Esophagus squamous epithelium (tissue), 5 donors: ENCODE measurements at places on chromosomes 2 and 18.

- no peak for DNase-seq
Measured at GRCh38 chr18:41128126-41128525, 826.9 kb upstream of the PIK3C3 start.

DNA sequence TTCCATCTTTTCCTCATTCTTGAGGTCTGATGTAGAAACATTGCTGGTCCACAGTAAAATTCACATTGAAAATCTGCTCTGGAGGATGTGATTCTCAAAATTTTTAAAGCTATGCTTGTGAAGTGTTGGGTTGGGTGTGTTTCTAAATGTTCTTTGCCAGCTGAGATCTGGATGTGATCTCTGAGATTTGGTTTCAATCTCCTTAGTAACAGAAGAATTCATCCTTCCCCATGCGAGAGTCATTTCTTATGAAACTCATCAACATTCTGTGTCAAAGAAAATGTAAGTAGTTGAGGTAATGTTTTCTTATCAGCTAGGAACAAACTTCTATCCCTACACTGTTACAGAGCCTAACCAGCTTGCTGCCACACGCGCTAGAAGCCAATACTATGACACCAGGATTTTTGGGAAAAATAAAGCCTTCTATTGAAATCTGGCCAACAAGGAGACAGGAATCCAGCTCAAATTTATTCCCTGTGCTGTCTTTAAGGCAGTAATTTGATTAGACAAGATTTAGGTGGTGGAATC, 134.9 kb downstream of the PTH2R start:
- DNase-seq = no peak

- DNase-seq = no peak
Measured at GRCh38 chr2:31287654-31288053, 53.7 kb downstream of the EHD3 start.

DNA sequence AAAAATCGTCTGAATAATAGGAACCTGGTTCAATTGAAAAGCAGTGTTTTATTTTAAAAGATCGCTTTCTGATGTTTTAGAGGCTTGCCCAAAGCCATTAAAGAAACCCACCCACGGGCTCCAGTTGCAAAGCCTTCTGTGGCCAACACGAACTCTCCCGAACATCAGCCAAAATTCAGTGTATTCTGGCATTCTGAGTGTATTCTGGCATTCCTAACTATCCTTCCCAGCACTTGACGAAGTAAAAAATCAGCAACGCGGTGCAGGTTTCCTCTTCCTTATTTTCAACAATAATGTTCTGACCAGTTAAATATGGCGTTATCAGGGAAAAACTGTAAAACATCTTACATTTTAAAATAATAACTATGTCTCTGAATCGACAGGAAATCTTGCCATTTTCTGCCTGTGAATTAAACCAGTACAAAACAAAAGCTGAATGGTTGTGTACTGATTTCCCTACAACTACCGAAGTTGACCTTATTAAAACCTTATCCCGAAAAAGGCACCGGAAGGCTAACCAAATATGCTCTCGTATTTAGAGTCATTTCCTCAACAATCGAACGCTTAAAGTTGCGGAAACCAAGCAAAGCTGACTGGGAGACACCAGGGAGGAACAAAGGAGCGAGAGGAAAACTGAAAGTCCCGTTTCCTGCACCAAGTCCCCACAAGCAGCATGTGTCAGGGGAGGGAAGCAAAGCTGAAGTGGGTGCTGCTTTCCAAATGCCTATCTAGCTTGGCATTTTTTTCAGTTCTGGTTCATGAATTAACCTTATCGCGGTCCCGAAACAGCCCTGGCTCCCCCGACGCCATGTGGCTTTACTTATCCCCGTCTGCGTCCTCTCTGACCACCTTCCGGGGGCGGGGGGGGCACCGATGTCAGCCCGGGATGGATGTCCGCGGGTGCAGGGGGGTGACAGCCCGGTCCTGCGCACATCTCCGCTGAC, 44.3 kb downstream of the ZNF516 start:
- DNase-seq = no peak

DNA sequence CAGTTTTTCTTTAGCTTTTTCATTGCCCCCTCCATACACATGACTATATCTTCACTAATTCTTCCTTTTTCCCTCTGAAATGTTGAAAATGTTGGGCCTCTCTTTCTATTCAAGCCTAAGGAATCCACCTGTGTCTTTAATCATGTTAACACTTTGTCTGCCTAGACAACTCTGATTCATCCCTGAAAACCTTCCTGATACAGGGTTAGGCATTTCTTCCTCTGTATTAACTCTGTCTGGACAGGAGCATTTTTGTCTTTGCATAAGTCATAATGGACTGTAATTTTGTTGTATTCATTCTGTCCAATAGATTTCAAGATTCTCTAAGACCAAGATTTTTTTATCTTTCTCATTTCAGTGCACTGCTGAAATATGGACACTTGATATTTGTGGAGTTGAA, 297.3 kb downstream of the IKZF2 start:
- no peak for DNase-seq

GRCh38 chr2:205686783-205687640, 4.7 kb downstream of the NRP2 start:
- DNase-seq = no peak

DNA sequence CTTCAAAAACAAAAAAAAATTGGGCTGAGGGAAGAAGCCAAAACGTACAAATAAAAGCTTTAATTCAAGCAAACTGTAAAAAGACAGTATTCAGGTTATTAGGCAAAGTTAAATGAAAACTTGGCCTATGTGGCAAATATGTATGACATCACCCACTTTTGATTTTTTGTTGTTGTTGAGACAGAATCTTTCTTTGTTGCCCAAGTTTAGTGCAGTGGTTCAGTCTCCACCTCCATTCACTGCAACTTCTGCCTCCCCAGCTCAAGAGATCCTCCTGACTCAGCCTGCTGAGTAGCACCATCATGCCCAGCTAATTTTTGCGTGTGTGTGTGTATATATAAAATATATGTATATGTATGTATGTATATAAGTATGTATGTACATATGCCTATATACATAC, 440.4 kb upstream of the NRXN1 start:
- DNase-seq = no peak

DNA sequence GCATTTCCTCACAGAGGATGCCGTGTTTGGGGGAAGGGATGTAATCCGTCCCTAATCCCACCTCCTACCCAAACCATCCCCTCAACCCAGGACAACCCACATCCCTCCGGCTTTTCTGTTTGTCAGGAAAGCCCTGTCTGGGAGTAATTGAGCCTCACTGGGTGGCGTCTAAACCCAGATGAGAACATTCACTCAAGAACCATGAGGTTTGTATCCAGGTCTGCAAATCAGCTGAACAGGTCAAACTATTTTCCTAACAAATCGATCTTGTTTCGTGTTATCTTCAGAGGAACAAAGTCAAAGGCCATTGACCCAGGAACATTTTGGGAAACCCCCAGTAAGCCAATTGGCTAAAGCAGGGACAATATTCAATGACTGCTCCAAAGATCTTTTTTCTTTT, 25.7 kb downstream of the CYP27C1 start:
- no peak for DNase-seq
